Astrocyte (in vitro differentiated cells and primary cell): ENCODE measurements at places on chromosomes 16 and 17.

DNA sequence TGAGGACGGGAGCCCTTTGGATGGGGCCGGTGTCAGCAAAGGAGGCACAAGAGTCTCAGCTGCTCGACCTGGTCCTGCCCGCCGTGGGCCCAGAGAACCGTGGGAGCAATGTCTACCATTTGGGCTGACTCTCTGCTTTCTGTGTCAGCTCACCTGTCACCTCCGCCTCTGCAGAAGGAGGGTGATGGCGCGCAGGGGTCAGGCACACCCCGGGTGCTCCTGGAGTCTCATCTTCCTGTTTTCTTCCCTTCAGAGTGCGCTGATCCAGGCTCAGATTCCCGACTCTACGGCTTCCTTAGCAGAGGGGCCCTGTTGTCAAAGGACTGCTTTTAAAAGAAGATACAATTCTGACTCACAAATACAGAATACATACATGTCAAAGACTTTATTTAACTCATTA, 167.1 kb downstream of the BANP start:
- DNase-seq: no peak

- no peak for DNase-seq
Measured at GRCh38 chr17:59828478-59828760, 64.3 kb downstream of the TUBD1 start.

DNA sequence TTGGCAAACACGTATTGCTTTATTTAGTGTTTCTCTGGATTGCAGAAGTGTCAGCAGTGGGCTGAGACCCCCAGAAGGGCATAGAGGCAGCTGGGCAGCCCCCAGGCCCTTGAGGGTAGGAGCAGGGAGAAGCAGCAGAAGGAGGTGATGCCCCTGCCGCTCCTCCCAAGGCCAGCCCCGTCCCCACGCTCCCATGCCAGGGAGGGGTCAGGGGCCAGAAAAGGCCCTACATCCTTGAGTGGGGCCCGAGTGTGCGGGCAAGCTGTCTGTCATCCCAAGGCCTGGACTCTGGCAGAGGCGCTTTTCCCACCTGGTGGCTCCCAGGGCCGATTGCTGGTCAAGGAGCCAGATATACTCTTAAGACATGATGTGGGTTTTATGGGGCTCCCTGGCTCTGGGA, 8.2 kb upstream of the CRK start:
- no peak for DNase-seq

- peak; percentile 43 for DNase-seq
Measured at GRCh38 chr17:78828470-78829185, 12.0 kb downstream of the USP36 start.

DNA sequence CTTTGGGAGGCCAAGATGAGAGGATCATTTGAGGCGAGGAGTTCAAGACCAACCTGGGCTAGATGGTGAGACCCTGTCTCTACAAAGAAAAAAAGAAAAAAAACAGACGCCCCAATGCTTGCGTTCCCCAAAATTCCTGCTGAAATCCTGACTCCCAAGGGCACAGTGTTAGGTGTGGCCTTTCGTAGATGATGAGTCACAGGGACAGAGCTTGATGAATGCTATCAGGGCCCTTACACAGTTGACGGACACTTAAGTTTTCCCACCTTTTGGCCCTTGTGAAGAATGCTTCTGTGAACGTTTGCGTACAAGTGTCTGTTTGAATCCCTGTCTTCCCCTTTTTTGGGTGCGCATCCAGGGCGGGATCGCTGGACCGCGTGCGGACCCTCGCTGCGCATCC, 16.5 kb upstream of the ZNF750 start:
- DNase-seq: no peak

GRCh38 chr17:74383141-74383540, 15.8 kb downstream of the GPR142 start:
- DNase-seq: no peak

GRCh38 chr16:1859650-1860049, 12.3 kb downstream of the MEIOB start:
- DNase-seq: no peak

GRCh38 chr17:50099003-50099402, 3.9 kb downstream of the PDK2 start:
- DNase-seq: no peak

- no peak for DNase-seq
Measured at GRCh38 chr16:2296661-2297505, 29.0 kb upstream of the RNPS1 start.

GRCh38 chr16:81180578-81180977, 57.9 kb upstream of the BCO1 start:
- no peak for DNase-seq

DNA sequence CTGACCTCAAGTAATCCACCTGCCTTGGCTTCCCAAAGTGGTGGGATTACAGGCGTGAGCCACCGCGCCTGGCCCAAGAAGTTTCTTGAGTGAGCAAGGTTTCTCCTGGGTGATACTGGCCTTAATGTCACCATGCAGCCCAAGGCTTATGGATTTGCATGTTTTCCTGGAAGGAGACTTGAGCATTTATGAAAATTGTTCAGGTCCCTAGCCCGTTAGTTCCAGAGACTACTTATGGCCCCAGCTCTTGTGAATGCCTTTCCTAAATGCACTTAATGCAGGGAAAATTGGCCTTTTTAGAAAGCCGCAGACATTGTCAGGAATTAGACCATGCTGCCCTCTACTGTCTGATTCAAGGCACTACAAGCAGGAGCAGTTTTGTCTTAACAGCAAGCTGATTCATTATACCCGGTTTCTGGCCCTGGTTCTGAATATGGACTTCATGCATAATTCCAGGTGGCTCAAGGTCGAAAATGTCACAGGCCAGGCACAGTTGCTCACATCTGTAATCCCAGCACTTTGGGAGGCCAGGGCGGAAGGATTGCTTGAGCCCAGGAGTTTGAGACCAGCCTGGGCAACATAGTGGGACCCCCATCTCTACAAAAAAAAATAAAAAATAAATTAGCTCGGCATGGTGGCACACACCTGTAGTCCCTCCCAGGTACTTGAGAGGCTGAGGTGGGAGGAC, 91.3 kb downstream of the SNX29 start:
- DNase-seq: peak; percentile 56
